Effector CD8-positive, alpha-beta T cell (primary cell): ENCODE measurements at places on chromosomes 5 and 9.

DNA sequence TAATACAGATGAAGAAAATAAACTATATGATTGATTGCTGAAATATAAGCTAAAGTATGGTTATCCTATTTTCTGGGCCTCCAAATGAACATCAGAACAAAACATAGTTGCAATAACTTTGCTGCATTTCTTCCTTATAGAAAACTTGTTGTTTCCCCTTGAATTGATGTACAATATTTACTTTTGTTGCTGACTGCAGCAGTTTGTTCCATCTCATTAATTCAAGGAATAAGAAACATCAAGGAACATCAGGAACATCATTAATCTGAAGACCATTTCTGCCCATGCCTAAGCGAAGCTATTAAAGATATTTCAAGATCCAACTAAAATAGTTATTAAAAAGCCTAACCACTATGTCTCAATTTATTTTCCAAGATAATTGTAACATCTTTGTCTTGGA lies 363.6 kb upstream of the EDIL3 start:
- no peak for DNase-seq

DNA sequence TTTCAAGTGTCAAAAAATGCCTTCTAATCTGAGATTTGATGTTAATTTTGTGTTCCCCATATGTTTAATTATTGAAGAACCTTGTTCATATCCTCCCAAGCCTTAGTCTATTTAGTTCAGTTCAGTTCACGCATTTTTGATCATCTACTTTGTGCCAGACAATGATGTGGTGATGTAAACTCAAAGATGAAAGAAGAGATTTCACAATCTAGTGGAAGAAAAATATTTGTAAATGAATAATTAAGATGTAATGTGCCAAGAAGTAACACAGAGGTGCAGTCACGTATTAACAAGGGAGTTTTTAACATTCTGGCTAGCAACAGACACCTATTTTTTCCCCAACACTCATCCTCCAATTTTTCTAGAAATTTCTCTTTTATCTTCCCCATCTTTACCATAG lies 22.1 kb upstream of the KIF2A start:
- DNase-seq: no peak

DNA sequence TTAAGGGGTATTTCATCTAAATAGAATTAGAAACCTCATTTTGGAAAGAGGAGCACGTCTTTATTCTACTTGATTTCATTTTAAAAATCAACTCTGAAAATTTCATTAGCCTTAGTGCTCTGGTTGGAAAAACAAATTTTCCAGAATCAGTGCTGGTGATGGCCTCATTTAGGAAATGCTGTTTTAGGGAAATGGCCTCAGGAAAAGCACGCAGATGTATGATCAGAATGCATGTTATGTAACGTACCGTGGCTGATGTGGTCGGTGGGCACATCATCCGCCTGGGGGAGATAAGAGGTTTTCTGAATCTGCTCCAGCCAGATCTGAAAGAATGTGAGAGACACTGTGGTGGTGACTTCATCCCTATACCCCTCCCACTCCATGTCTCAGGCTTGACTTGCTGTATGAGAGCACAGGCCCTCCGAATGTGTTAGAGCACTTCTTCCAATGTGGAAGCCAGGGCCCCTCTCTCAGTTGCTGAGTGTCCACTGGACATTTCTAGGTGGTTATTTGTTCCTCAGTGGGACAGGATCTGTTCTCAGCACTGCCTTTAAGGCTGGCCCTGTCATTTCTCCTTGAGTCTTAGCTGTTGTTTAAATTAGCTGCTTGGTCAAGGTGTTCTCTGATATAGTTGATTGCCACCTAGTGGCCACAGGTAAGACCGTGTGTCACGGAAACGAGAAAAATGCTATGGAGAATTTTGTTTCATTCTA lies 96.5 kb downstream of the ARHGAP26 start:
- no peak for DNase-seq

- DNase-seq: no peak
These were observed 84.2 kb downstream of the ZNF608 start for GRCh38 chr5:124662181-124662781.

GRCh38 chr9:17509701-17510100 lies 69.2 kb upstream of the SH3GL2 start:
- DNase-seq: no peak

GRCh38 chr5:603081-603998 lies 8.8 kb upstream of the CEP72 start:
- no peak for DNase-seq

DNA sequence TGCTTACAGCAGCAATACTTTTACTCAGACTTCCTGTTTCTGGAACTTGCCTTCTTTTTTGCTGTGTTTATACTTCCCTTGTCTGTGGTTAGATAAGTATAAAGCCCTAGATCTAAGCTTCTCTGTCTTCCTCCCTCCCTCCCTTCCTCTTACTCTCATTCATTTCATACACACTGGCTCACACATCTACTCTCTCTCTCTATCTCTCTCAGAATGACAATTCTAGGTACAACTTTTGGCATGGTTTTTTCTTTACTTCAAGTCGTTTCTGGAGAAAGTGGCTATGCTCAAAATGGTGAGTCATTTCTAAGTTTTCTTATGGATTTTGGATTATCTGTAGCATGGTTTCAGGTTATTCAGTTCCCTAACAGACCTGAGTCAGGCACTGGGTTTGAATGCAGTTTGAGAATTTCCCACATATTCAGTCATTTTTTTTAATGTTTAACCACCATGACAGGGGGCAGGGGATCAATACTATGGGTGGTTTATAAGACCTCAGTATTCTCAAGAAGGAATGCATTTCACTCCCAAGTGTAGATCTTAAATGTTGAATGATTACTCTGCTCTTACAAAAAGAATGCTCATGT lies at the start of gene IL7R:
TSS of gene IL7R (plus strand) at position 127 of the 587 bp plus-strand sequence. CDS start at position 214, 87 bp downstream.
- DNase-seq: no peak

- no peak for DNase-seq
These were observed 304.9 kb downstream of the TMEM167A start for GRCh38 chr5:82772281-82772680.

DNA sequence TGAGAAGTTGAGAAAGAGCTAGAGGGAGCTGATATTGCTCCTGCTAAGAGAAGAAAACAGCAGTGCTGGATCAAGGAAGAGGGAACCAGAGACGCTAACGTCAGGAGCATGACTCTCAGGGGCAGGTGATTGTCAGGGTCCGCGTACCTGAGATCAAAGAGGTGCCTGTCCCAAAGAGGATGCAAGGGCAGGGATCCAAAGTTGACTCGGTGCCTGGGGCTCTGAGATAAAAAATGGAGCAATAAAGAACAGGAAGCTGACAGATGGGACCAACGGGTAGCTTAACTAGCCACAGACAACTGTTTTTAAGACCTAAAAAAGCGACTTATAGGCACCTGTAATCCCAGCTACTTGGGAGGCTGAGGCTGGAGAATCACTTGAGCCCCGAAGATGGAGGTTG lies 517.8 kb downstream of the IRX1 start:
- no peak for DNase-seq

DNA sequence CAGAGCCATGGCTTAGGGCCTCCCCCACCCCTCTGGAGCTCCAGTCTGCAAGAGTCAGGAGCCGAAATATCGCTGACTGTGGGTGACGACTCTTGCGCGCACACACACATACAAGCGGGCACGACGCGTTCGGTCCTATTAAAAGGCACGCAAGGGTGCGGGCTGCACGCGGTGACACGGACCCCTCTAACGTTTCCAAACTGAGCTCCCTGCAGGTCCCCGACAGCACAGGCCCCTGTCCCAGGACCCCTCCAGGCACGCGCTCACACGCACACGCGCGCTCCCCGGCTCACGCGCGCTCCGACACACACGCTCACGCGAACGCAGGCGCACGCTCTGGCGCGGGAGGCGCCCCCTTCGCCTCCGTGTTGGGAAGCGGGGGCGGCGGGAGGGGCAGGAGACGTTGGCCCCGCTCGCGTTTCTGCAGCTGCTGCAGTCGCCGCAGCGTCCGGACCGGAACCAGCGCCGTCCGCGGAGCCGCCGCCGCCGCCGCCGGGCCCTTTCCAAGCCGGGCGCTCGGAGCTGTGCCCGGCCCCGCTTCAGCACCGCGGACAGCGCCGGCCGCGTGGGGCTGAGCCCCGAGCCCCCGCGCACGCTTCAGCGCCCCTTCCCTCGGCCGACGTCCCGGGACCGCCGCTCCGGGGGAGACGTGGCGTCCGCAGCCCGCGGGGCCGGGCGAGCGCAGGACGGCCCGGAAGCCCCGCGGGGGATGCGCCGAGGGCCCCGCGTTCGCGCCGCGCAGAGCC lies at the start of gene GRIN1:
TSS of gene GRIN1 (plus strand) at position 433 of the 746 bp plus-strand sequence. CDS start 333 bp downstream, outside the sequence.
- peak; percentile 17 for DNase-seq

DNA sequence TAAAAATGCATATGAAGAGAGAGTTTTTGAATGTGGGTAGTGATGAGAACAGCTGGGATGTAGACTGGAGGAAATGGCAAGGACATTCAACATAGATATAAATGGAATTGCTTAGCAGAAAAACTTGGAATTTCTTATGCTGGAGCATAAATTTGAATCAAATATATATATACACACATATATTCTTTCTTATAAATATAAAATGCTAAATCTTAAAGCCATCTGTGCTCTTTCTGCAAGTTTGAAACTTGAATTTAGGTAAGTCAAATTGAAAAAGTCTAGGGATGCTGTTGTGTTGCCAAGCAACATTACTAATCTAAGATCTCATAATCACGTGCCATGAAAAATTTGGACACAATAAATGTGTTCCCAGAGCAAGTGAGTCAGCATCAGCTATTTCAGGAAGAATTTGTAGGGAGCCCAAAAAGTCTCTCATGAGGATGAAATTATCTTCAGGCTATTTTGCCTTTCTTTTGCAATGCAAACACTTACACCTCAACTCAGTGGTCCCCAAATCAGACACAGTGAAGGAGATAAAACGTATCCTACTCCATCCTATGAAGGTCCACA lies 58.4 kb upstream of the ALDH1A1 start:
- no peak for DNase-seq

DNA sequence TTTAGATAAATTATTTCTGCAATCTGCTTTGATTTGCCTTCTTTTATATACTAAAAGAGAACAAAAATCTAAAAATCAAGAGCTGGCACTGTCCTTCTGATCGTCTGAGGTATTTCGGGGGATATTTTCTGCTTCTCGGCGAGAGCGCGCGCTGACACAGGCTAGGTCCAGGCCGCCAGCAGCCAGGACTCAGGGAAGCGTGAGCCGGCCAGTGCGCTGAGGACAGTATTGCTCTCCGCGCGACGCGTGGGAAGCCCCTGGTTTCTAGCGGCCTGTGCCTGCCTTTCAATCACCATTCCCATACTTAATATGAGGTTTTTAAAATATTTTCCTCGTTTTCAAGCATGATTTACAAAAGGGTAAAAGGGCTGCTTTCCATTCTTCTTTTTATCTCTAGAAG lies 307.3 kb upstream of the IRX1 start:
- no peak for DNase-seq

GRCh38 chr5:94694671-94695070 lies 76.2 kb downstream of the SLF1 start:
- no peak for DNase-seq
